ENCODE measurements at places on chromosomes 6 and 20.

GRCh38 chr6:15987569-15987968, 141.3 kb upstream of the MYLIP start:
- DNase-seq: no peak

DNA sequence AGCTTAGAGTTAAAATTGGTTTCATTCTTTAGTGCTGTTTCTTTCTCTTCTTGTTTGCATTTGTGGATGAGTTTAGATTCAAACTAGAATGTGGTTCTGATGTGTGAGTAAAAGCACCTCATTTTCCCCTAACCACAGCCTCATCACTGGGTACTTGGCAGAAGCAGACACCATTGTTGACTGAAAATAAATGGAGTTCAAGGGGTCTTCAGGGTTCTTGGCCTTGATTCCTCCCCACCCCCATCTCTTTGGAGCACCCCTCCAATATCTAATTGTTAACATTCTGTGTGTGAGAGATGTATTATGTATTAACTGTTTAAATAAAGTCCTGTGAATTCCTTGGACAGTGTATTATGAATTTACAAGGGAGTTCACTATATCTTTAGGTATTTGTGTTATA, 59.6 kb downstream of the JARID2 start:
- no peak for DNase-seq

- no peak for DNase-seq
Observed at GRCh38 chr6:81744131-81744530, 8.3 kb downstream of the TENT5A start.

DNA sequence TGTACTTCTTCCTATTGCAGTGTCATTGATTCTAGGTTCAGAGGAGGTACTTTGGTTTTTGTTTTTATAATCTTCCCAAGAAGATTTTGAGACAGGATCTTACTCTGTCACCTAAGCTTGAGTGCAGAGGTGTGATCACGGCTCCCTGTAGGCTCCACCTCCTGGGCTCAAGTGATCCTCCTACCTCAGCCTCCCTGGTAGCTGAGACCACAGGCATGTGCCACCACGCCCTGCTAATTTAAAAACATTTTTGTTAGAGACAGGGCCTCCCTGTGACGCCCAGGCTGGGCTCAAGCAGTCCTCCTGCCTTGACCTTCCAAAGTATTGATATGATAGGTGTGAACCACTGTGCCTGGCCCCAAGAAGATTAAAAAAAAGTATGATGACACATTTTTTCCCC, 3.4 kb upstream of the SLC17A5 start:
- no peak for DNase-seq
